Activated CD8-positive, alpha-beta memory T cell treated with anti-CD3 and anti-CD28 coated beads for 48 hours (primary cell): ENCODE measurements at places on chromosomes 4 and X.

DNA sequence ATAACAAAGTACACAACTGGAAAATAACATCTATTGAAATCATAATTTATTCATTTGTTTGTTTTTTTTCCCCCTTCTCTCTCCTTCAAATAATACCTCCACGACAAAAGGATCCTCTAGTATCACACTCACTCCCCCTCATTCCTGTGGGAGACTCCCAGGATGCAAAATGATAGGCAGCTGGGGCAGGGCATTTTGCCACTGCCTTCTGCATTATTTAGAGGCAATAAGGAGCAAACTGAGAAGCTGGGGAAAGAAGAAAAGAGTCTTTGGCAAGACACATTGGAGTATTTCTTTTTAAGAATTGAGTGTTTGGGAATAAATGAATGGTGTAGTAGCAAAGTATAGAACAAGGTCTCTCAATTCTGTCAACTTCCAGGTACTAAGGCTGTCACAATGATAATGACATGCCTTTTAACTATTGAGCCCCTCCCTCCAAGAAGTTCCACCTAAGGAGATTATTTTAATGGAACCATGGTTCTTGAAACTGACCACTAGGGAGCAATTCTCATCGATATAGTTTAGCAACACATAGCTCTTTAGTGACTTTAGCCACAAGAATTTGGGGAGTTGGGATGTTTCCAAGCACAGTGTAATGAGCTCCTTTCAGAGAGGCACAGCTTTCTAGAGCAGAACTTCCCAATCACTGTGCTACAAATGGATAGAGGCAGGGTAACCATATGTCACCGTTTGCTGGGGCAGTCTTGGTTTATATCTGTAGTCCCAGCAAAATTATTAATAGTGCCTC lies 303.3 kb downstream of the FRMPD4 start:
- no peak for DNase-seq

GRCh38 chr4:177320721-177321120 lies 11.0 kb downstream of the NEIL3 start:
- no peak for DNase-seq

GRCh38 chr4:181687116-181687515 lies 556.1 kb upstream of the TENM3 start:
- no peak for DNase-seq

GRCh38 chr4:125951261-125951887 lies 636.6 kb downstream of the FAT4 start:
- no peak for DNase-seq
